ENCODE measurements at places on chromosomes 2 and 18.

GRCh38 chr2:25215948-25216679 is 47.7 kb upstream of the POMC start:
- DNase-seq, result no peak

DNA sequence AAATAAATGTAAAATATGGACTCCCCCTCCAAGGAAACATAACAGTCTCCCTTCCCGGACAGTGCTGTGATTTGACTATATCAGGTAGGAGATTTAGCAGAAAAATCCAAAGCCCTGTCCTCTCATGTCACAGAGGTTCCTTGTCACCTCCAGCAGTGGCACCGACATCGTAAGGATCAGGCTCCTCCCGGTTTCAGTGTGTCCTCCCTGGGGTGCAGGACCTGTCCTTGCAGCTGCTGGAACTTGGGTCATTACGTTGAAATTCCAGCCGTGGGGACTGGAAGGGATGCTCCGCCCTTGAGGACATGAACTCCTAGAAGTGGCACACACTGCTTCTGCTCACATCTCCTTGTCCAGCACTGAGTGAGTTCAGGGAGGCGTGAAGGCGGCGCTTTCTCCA is 101.1 kb upstream of the ODC1 start:
- no peak for DNase-seq

- DNase-seq, result no peak
Observed at GRCh38 chr2:38892819-38893218, 3.1 kb downstream of the ARHGEF33 start.

DNA sequence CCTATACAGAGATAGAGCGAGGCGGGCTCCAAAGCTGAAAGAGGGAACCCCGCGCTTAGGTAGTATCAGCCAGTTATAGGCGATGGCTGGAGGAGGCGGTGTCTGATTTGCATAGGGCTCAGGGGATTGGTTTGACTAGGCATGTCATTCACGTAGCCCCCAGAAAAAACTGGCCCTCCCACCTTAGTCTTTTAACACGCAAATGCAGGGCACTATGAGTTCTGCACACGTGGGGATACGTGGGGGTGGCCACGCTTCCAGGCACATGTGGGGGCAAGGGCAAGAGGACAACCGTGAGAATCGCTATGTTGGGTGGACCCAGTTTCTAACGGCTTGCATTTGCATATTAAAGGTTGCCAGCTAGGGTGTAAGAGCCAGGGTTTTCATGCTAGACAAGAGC is 56.7 kb upstream of the MSTN start:
- no peak for DNase-seq

GRCh38 chr2:85945586-85945985 is 56.8 kb upstream of the ST3GAL5 start:
- no peak for DNase-seq

GRCh38 chr2:172829229-172829628 is 93.6 kb downstream of the RAPGEF4 start:
- DNase-seq, result peak; percentile 51

DNA sequence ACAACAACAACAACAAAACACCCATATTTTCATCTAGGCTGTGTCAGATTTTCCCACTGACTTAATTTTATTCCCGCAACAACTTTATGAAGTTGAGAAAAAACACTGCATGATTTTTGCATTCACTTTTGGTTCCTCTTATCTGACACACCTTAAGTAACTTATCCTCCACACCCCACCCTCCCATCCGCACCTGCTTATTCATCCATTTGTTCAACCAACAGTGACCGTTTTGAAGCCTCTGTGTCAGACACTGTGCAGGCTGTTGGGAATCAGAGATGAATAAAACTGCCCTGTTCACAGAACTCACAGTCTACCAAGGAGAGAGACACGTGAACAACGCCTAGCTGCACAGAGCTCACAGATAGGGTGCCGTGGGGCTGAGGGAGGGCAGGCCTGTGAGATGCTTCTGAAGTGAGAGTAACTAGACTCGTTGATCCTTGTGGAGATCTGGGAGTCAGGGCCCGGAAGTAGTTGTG is 7.4 kb downstream of the CNNM4 start:
- no peak for DNase-seq

GRCh38 chr2:231554748-231555545 is 24.7 kb upstream of the NMUR1 start:
- DNase-seq, result no peak

- no peak for DNase-seq
Observed at GRCh38 chr2:176133389-176133788, 3.9 kb downstream of the HOXD8 start.

- no peak for DNase-seq
Observed at GRCh38 chr2:51990684-51991083, 958.8 kb upstream of the NRXN1 start.

DNA sequence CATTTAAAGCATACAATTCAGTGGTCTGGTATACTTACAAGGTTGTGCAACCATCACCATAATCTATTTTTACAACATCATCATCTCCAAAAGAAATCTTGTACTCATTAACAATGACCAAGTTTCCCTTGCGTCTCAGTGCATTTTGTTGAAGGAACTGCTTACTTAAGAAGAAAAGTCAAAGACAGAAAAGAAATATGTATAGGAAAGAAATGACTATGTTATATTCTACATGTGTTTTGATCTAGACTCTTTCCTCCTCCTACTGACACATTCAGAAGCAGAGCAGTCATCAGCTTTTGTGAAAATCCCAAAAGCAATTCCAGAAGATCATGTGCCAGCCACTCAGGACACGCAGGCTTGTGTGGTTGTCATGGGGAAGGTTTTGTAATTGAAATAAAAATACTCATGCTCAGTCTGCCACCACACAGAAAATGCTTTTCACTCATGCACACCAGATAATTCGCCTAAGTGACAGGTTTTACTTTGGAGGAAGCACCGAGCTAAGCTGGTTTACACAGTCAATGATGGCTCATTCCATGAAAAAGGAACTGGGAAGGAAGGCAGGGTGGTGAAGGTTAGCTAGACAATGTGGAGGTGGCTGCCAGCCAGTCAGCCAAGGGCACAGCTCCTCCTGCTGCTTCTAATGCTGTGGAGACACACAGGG is 158.5 kb upstream of the REV1 start:
- DNase-seq, result no peak

GRCh38 chr18:66211749-66212148 is 392.1 kb downstream of the CDH19 start:
- no peak for DNase-seq

All from T1000 (cell line).